Fibroblast of skin of right quadriceps (primary cell): ENCODE measurements at places on chromosomes 11 and 22.

- no peak for DNase-seq
Observed at GRCh38 chr22:49063545-49063890, 764.2 kb downstream of the BRD1 start.

DNA sequence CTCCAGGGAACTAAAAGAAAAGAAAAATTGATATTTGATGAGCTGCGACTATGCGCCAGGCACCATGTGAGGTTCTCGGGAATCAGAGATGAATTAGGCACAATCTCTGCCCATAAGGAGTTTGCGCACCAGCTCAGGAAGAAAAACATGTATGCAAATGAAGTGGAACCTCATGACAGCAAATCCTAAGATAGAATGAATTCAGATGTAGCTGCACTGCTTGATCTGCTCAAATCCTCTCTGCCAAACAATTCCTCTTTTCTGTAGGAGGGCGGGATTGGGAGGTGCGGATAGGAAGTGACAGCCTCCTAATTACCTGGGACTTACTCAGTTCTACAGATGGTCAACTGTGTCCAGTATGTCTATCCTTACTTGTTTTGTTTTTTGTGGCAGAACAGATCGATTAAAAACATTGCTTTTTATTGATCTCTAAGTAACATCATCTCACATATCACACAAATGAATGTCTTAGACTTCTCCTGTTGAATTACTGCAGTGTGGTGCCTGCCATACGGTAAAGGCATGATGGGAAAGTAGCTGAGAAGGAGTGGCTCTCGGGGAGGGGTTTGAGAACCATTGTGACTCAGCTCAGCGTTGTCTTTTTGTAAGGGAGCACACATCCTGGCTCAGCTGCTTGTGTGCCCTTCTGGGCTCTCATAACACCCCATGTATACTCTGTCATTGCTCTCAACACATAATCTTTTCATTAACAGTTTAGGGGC is 13.9 kb downstream of the CRTAM start:
- peak; percentile 32 for DNase-seq

DNA sequence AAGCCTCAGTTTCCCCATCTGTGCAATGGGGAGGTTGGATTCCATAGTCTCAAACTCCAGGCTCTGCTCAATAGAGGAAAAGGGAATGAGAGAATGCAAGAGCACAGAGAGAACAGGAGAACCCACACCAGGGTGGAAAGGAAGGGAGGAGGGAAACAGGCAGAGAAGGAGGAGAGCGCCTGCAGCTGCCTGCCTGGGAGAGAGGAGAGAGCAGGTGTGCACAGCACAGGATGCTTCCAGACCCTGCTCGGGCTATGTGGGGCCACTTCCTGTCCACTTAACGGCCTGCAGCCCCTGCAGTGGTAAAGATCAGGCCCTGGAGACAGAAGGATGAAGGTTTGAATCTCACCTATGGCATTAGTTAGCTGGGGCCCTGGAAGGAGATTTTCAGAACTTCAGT is 12.3 kb downstream of the LRRC32 start:
- DNase-seq, result no peak

DNA sequence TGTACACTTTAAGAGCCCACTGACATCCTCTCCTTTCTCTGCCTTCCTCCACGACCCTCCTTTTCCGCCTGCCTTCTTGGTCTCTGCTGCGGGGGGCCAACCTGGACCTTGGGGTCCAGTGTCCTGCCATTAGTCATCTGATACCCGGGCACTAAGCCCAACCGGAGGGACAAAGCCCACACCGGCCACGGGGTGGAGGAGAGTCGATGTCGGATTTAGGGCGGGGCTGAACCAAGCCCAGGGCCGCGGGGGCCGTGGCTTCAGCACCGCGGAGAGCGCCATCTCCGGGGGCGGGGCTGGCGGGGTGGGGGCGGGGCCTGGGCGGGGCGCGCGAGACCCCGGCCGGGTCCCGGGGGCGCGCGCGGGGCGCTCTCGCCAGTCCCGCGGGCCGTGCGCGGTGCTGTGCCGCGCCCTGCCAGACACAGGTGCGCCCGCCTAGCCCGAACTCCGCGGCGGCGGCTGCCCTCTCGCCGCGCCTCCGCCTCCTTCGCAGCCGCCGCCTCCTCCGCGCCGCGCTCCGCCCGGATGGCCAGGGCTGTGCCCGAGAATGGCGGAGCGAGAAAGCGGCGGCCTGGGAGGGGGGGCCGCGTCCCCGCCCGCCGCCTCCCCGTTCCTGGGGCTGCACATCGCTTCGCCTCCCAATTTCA is at the start of gene MAPK8IP1:
MAPK8IP1 (plus strand) TSS at position 378 of the 647 bp plus-strand sequence; CDS start at position 548, 170 bp downstream.
- peak; percentile 32 for DNase-seq

DNA sequence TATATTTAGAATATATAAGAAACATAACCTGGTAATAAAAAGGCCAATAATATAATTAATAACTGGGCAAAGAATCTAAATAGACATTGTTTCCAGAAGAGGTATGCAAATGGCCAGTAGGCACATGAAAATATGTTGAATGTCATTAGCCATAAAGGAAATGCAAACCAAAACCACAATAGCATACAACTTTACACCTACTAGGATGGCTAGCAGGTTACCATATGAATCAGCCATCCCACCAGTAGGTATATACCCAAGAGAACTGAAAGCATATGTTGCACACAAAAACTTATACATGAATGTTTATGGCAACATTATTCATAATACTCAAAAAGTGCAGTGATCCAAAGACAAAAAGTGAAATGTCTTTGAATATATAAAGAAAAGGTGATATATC is 2.7 kb upstream of the OR2D2 start:
- no peak for DNase-seq

- DNase-seq, result no peak
Observed at GRCh38 chr11:82831364-82831763, 68.9 kb downstream of the PRCP start.

- DNase-seq, result no peak
Observed at GRCh38 chr11:32184041-32184722, 93.3 kb downstream of the RCN1 start.

DNA sequence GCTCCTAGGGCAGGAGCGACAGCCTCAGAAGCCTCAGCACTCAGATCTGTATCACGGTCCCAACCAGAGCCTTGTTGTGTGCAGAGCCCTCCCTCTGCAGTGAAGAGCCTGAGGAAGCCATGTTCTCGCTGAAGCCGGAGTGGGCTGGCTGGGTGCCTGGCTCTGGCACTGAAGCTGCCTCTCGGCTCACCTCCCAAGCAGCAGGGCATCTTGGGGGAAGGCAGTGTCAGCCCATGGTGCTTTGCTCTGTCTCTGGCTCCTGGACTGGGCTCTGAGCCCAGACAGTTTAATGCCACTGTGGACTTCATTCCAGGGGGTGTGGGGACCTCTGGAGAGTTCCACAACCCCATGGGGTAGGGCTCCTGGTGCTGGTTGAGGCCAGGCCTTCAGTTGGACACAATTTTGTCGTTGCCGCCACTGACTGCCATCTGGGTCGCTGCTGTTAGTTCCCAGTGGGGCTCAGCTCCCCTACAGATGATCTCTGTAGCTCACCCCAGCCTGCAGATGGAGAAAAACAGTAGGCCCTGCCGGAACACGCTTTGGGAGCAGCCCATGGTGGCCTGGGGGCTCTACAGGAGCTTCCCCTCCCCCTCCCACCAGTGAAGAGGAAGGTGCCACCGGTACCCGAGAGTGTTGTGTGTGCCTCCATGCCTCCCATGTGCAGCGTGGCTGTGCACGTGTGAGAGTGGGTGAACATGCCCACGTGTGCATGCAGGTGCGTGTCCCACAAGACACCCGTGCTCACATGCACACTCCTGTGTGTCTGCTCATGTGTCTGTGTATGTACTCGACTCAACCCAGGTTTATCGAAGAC is 86.5 kb upstream of the B3GAT1 start:
- no peak for DNase-seq

DNA sequence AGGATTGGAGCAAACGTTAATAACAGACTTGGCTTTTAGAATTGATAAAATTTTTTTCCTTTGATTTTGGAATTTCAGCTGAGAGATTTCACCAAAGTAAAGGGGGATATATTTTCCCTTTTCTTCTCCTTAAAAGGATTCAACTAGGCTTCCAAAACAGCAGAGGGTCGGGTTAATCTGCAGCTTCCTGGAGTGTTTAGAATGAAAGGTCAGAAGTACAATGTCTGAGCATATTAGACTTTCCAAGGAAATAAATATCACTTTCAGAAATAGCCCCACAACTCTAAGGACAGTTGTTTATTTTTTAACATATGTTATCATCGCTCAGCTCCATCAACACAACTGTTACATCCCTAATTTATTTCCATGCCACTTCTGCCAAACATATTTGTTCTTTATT is 1532.9 kb upstream of the RAG2 start:
- no peak for DNase-seq

DNA sequence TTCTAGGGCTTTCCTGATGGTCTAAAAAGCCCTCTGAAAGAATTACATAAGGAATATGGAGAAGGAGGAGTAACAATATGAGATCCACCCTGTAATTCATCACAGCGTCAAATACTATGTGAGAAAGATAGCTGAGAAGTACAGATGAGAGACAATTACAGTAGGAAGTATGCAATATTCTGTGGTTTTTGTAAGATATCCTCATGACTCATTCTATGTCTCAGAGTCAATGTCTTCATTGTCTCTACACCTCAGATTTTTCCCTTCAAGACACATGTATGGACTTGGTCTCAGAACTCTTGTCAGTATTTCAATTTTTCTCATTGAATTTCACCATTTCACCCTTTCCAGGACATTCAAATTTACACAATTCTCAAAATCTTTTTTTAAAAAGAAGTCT is 343.3 kb upstream of the CTSC start:
- DNase-seq, result peak; percentile 22

GRCh38 chr11:34586488-34587281 is 34.2 kb upstream of the EHF start:
- DNase-seq, result no peak

GRCh38 chr11:64181506-64182411 is 4.2 kb upstream of the STIP1 start:
- peak; percentile 88 for DNase-seq

DNA sequence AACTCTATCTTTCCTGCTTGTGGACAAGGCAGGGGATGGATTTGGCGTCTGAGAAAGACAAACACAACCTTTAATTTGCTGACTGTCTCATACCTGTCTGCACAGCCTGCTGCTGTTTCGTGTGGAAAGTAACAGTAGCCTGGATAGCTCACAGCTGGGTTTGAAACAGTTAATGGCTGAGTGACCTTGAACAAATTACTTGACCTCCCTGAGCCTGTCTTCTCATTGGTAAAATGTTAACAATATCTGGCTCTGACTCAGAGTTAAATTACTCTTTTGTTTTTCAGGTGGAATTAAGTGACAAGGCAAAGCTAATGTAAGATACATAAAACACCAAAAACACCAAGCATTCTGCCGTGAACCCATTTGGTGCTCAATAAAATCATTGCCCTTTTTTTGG is 41.1 kb upstream of the ADA2 start:
- no peak for DNase-seq

DNA sequence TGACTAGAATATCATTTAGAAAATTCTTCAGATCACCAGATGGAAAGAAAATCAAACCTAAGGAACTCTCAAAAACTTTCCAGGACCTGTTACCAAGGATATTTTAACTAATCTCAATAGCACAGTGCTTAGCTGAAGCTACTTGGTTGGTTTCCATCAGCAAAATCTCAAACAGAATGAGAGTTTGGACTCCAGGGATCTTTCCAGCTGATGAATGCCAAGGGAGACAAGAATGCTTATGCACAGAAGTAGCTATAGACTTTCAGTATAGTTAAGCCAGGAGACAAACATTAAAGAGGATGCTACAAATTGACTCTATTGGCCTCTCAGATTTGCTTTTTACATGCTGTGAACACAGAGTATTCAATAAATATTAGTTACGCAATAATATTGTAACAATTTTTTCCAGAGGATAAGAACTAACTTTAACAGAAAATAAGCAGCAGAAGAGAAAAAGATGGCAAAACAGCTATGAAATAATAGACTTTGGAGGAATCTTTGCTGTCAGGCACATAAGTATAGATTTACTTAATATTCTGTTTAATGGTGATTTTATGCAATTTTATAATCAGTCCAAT is 331.4 kb downstream of the DLG2 start:
- DNase-seq, result no peak

DNA sequence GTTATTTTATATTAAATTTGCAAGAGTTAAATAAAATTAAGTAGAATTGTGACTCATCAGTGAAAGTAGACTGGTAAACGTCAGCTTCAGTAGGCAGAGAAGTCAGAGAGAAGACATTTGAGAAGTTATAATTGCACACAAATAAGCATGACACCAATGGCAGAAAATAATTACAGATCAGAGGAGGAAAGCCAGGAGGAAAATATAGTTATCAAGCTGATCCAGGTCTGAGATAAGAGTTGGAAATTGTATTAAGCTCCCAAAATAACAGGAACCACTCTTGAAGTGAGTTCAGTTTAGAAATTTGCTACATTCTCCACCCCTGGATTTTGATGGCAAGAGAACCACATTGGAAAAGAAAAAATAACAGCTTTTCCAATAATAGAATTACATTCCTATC is 533.8 kb upstream of the CHORDC1 start:
- no peak for DNase-seq

GRCh38 chr11:31987118-31988005 is 103.5 kb upstream of the RCN1 start:
- DNase-seq, result no peak

DNA sequence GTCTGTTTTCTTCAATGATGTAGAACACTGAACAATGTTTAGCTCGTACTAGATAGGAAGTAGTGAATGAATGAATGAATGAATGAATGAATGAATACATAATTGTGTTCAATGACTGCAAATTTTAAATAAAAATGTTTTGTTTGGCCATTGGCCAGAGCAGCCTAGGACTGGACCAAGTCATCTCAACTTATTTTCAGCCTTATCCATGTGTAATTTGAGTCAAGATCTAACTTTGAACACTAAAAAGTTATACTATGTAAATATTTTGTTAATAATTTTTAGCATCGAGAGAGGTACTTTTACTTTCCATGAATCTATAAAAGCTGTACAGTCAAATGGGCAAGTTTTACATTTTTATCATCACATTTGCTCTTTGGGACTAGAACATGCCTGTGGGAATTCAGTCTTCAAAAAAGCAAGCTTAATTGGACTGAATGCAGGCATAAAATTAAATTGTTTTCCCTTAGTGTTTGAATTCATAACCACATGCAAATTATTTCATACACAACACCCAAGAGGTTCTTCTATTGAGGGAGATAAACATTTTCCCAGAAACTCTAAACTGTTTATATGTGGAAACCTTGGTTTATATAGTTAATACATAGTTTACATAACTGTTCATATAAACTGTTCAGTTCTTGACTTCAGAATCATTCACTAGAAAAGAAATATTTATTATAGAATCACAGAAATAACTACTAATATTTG is 222.1 kb upstream of the ANO3 start:
- no peak for DNase-seq

DNA sequence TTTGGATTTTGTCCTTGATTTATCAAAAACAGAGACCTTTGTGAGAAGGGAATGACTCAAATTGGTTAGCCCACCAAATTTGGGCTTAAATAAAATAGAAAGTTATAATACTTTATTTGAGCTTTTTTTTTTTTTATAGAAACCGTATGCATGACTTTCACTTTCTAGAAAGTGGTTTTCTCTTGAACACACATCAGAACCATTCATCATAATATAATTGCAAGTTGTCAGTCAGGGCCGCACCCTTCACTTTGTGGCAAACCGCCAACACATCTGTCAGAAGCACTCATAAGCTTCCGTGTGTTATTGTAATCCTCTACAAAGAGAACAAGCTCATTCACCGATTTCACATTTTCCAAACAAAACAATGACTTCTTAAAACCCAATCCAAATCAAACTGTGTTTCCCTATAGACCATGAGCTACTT is 76.1 kb downstream of the SOX6 start:
- DNase-seq, result peak; percentile 24
